Hindlimb muscle (tissue), 1 donor: ENCODE measurements at places on chromosomes 16 and 17. TPM values are rescaled to one million over a fixed set of nuclear protein-coding genes. Genes with fewer than 3 reads are reported as not detected.

The SMCR8 gene
- 9.9 TPM for polyA plus RNA-seq

The C1QTNF1 gene
- polyA plus RNA-seq: 4.2 TPM

The EVI2A gene
- 2.8 TPM for polyA plus RNA-seq

The RUNDC3A gene
- 1.1 TPM for polyA plus RNA-seq

The PPL gene
- polyA plus RNA-seq: 1.7 TPM

The KCNJ12 gene
- 17.3 TPM for polyA plus RNA-seq

The TRAPPC1 gene
- polyA plus RNA-seq: 99.5 TPM

The PLD6 gene
- 5.0 TPM for polyA plus RNA-seq

The ABCC3 gene
- 0.66 TPM for polyA plus RNA-seq

The TSNAXIP1 gene
- 2.0 TPM for polyA plus RNA-seq

The FSCN2 gene
- polyA plus RNA-seq: 2.8 TPM

The YBX2 gene
- polyA plus RNA-seq: 3.6 TPM

The TRPV3 gene
- polyA plus RNA-seq: 1.2 TPM

The MPP2 gene
- 2.2 TPM for polyA plus RNA-seq

The C1QL1 gene
- 1.5 TPM for polyA plus RNA-seq

The ABCC12 gene
- 0.10 TPM for polyA plus RNA-seq

The STH gene
- polyA plus RNA-seq: not detected

The UBALD1 gene
- 25.1 TPM for polyA plus RNA-seq
